ENCODE measurements at places on chromosomes 2 and 18.

GRCh38 chr2:226828191-226828590, 7.7 kb upstream of the RHBDD1 start:
- no peak for DNase-seq

GRCh38 chr2:216903470-216903869, 43.6 kb upstream of the TNP1 start:
- no peak for DNase-seq

DNA sequence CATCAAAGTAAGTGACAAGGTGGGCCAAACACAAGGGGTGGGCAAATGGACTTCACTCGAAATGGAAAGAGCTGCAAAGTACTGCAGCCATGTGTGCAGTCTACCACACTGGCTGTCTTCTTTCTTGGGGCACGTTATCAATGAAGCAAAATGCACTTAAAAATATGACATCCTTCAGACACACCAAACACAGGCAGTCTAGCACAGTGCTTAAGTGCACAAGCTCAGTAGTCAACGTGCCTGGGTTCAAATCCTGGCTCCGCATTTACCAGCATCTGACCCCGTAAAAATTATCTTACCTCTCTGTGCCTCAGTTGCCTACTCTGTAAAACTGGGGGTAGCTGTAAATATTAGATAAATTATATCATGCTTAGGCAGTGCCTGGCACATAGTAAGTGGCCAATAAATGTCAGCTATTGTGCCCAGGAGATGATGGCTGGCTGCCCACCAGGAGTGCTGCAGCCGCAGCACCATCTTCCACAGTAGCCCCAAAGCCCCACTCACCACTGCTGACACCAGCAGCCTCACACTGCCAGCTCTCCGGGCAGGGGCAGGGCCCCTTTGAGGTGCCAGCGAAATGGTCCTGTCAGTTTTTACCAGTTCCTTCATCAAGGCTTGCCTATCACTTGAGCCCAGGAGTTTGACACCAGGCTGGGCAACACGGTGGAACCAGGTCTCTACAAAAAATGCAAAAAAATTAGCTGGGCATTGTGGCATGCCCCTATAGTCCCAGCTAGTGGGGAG, 121.8 kb upstream of the SLC1A4 start:
- DNase-seq: no peak

DNA sequence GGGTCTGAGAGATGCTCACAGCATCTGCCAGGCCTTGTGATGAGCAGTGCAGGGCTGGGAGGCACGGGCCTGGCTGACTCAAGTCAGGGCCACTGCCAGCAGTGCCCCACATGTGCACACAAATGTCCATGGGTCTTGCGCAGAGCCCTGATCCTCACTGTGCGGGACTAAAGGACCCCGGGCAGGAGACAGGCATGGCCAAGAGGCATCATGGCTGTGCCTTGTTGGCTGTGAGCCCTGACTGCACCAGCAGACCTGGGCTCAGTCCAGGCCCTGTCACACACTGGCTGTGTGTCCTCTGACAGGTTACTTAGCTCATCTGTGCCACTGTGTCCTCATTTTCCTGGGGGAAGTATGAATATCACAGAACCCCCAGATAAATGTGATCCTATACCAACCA, 4.0 kb downstream of the KCNIP3 start:
- DNase-seq: no peak

DNA sequence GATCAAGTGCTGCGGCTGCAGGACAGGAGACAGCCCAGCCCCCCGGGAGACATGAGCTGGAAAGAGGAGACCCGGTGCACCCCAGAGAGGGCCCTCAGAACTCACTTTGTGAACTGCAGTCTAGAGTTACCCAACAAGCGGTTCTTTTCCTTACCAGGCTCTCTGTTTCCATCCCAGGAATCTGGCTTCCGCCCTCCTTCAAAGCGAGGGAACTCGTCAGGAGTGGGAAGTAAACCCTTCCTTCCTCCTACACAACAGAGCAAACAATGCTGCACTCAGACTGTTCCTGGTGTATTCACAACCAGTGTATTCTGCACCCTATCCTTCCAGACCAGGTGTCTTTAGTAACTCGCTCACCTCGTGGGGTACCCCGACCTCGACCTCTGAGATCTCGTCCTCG, 8.0 kb downstream of the SFT2D3 start:
- DNase-seq: no peak

GRCh38 chr2:17935242-17935885, 56.9 kb downstream of the KCNS3 start:
- DNase-seq: no peak

GRCh38 chr18:6564950-6565814, 150.5 kb upstream of the L3MBTL4 start:
- no peak for DNase-seq

- DNase-seq: no peak
Observed at GRCh38 chr2:187442378-187442777, 5.7 kb downstream of the CALCRL start.

DNA sequence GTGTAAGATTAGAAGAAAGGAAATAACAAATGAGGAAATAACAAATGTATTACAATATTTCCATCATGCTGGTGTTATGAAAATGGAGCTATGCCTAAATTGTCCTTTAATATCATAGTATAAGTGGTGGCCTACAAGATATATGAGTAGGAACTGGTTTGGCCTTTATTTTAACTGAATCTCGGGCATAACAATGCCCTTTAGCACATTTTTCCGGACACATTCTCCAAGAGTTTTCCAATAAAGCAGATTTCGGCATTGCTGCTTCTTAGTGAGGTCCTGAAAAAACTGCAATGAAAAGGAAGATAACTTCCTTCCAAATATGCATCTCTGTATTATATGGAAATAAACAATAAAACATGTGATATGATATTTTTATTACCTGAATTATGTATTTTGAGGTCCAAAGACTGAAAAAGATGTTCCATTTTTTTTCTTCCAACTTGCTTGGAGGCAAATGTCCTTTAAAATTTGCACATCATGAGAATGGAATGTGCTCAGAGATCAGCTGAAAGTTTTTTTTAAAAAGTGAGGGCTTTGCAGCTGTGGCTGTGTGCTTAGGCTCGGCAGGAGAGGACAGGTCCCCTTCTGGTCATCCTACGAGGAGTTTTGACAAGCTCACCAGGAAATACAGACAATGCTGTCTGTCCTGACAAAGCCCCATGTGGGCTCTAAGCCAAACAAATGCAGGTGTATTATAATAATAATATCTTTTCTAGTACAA, 132.3 kb upstream of the RND3 start:
- DNase-seq: no peak

- DNase-seq: no peak
Observed at GRCh38 chr18:29163596-29163995, 986.7 kb upstream of the CDH2 start.

DNA sequence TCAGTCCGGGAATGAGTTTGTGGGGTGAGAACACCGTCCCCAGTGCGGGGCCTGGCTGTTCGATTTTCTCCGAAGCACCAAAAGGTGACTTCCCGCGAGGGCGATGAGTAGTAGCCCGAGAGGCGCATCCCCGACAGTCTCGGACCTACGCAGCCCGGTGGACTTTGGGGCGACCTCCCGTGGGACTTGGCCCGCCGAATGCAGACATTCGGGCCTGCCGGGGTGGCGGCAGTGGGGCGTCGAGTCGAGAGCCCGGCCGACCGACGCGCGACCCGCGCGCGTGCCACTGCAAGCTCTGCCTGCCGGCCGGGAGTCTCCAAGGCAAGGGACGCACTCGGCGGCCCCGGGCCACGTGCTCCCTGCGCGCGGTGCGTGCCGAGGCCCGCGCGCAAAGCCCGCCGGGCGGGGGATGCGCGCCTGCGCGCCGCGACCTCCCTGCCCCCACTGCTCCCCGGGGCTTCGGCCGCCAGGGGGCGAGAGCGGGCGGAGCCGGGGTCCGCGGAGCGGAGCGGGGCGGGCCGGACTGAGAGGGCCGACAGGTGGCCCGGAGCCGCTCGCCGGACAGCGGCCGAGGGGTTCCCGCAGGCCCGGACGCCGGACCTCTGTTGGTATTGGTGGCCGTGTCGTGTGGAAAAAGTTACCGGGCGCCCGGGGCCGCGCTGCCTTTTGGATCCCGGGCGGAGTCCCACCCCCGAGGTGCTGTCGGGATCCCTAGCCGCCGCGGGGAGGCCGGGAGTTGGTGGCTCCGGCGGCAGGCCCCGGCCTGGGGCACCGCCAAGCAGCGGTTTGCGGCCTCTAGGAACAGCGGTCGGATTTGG, 1.9 kb downstream of the PTMA start:
- peak; percentile 80 for DNase-seq

GRCh38 chr2:167398873-167399272, 510.6 kb downstream of the XIRP2 start:
- no peak for DNase-seq

DNA sequence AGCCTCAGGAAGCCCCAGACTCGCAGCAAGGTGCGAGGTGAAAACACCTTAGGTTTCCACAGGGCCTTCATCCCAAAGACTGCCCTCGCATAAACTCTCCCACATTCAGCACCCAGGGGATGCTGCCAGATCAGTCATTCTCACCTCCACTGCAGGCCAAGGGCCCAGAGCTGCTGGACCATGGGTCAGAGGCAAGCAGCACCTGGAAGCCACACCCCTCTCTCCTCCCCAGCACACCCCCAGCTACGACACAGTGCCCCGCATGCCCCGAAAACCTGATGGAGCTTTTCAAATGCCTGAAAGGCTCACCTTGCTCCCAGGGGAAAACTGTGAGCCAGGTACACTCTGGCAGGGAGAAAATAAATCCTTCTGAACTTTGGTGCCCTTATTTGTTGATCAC, 31.9 kb upstream of the LDLRAD4 start:
- no peak for DNase-seq

- no peak for DNase-seq
Observed at GRCh38 chr2:97712693-97713295, 582 bp upstream of the ZAP70 start.

DNA sequence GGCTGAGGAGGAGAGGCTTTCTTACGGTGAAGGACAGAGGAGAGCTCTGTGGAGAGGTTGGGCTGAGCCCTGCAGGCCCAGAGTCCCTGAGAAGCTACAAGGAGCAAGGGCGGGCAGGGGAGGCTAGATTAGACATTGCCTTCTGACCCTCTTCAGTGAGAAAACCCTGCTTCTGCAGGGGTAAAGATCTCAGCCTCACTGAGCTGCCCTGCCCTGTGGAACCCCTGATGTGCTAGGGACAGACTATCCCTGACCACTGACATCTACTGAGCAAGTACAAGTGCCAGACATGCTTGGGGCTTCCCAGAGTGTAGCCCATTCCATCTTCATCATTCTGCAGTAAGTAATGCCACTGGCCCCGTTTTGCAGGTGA, 111.5 kb downstream of the CYP26B1 start:
- DNase-seq: no peak

DNA sequence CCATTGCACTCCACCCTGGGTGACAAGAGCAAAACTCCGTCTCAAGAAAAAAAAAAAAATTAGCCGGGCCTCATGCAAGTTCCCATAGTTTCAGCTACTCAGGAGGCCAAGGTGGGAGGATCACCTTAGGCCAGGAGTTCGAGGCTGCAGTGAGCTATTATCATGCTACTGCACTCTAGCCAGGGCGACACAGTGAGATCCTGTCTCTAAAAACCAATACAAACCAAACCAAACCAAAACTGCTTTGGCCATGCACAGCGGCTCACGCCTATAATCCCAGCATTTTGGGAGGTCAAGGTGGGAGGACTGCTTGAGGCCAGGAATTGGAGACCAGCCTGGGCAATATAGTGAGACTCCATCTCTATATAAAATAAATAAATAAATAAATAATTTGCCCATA, 19.1 kb downstream of the NIFK start:
- no peak for DNase-seq

DNA sequence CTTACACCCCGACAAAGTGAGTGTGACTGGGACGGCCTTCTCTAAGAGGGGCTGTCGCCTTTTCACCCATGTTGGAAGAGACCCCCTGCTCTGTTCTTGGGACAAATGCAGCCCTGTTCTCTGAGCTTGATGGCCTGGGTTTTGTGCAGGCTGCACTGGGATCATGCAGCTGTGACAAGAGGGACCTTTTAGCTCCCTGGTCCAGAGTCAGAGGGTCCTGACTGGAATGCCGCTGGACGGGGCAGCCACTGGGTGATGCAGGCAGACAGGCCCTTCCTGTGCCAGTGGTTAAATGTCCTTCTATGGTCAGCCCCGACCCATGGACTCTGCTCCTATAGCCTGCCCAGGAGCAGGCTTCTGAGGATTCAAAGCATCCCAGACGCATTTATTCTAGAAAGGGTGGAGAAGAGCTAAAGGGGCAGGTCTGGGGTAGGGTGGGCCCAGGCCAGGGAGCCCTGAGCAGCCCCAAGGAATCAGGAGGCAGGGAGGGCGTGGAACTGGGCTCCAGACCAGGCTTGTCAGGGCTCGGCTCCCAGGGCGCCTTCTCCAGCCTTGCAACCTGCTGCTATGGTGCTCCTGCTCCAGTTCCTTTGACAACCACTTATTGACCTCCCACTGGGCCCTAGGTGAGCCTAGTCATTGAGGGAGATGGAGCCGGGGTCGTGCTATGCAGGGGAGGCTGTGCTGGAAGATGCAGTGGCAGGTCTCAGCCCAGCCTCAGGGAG, 277.9 kb upstream of the HS6ST1 start:
- DNase-seq: no peak

- DNase-seq: no peak
Observed at GRCh38 chr2:9398881-9399780, 24.2 kb downstream of the ITGB1BP1 start.

DNA sequence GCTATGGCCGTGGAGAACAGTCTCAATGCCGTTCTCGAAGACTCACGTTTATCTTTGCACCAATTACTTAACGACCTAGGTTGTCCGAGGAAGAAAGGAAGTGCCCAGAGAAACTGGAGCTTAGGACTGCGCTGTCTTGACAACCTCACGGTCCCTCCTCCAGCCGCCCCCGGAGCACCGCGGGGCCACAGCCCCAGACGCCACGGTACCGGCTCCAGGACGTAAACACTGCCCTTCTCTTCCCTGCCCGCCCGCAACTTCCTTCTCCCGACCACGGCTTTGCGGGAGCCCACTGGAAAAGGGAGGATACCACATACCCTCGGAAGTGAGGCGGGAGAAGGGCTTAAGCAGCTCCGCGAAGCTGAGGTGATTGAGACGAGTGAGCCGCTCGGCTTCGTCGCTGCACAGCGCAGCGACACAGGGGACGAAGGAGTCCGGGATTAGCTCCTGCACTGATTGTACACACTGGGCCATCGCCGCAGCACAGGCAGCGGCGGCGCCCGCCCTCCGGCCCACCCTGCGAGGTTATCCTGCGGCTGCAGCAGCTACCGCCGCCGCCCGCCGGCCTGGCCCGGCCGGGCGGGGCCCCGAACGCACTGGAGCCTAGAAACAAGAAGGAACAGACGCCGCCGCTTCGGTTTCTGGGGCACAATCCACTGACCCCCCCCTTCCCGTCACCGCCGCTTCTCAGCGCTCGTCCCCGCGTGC, 483 bp downstream of the TRAPPC8 start:
- DNase-seq: peak; percentile 25

DNA sequence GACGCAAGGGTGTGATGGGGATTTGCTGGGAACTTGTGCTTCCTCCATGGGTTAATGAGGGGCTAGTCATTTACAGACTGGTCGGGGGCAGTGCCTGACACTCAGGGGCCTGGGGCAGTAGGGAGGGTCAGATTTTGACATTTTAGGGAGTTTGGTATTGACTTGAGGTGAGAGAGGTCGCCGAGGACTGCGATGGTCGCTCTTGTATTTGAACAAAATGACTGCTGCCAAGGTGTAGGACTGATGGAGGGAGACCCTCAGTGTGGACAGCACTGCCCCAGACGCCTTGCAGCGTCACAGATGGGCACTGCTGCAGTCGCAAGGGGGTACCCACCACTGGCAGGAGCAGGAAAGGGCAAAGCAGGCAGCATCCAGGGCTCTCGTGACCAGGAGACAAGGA, 182.9 kb downstream of the RTP5 start:
- peak; percentile 32 for DNase-seq
